ENCODE measurements at places on chromosomes 5 and 9.

DNA sequence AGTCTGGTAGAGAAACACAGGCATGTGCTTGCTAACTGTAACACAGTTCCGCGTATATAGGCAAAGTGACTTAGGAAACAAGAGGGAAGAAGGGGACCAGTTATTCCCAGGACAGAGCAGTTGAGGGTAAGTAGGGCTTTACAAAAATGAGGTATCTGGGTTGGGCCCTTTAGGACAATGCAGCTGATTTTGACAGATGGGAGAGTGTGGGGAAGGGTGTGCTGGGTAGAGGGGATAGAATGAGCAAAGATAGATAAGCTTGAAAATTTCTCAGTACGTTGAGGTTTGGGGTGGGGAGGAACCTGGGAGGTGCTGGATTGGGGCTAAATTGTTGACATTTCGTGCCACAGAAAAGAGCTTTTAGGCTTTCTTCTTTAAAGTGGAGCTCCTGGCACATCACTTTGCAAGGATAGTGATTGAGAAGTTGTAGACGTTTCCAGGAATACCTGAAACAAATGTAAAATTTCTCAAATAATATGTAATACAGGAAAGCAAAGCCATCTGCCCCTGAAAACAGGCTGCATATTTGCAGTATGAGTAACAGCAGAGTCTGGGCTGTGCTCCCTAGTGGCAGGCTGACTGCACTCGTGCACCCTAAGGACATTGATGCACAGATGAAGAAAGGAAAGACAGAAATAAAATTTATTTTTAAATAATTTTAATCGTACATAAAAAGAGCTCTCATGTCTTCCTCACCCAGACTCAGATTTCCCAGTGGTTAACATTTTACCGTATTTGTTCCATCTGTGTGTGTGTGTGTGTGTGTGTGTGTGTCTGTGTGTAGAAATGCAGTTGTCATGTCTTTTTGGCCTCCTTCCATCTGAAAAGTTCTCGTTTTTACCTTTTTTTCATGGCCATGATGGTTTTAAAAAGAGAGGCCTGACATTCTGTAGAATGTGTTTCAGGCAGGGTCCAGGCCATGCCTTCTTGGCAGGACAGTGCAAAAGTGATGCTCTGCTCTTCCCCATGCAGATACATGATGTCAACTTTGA, 144.9 kb upstream of the DMRT1 start:
- DNase-seq = no peak

- DNase-seq = no peak
These were observed 44.8 kb downstream of the ANXA2R start for GRCh38 chr5:42995360-42995751.

GRCh38 chr9:19119246-19119645, 8.0 kb downstream of the PLIN2 start:
- DNase-seq = peak; percentile 81

DNA sequence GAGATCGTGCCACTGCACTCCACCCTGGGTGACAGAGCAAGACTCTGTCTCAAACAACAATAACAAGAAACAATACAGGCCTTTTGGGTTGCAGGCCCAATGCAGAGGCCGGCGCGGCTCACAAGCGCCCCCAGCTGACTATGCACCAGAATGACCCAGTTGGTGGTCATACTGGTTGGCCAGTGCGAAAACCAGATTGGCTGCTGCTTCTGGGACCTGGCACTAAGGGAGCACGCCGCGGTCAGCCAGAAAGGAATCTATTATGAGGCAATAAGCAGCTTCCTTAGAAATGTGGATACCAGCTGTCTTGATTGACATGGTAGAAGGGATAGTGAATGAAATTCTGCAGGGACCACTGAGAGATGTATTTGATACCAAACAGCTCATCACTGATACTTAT, 35.0 kb downstream of the RANBP17 start:
- DNase-seq = no peak

GRCh38 chr9:91419222-91420191, 4.1 kb downstream of the NFIL3 start:
- peak; percentile 97 for DNase-seq

DNA sequence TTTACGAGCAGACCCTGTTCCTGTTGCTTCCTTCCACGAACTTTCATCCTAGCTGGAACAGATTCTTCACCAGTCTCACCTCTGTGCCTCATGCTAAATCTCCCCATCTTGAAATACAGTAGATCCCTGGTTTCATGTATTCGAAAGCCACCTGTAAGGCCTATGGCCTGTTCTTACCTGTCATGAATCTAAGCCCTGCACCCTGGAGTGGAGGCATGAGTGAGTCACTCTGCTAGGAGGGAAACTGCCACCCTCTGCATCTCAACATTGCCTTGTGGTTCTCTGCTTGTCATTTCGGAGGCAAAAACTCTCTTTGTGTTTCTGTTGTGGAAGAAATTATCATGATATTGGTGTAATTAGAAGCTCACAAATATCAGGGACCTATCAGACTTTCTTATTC, 320.0 kb downstream of the ENC1 start:
- no peak for DNase-seq

DNA sequence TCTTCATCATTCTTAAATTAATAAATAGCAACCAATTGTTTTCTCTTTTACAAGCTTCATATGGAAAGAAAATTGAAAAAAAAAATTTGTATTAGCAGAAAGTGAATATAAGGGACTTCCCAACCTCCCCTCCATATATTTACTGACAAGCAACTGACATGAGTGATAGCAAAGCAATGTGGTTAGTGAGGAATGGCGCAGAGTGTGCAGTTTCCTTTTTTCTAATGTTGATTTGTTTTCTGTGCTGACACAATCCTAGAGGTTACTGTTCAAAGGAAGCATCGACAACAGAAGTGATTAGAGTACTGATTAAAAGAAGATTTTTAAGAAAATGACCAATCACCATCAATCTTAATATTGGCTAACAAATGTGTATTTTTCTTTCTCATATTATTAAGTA, 1.7 kb upstream of the PTGER4 start:
- peak; percentile 67 for DNase-seq

DNA sequence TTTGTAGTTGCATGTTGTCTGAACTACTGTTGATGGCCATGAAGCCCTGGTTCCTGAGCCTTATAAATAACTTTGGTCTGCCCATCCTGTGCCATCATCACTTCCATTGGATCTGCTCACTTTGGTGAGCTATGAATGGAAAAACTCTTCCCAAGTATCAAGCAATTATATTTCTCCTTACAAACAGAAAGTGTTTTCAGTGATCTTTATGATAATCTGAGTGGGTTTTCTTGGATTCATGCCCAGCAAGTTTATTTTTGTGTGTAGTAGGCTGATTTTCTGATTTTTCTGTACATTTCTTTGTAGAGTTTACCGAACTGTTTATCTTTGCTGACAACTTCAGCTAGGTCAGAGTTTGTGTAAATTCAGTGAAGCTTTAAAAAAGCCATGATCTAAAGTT, 31.0 kb downstream of the CAMK4 start:
- DNase-seq = no peak

- peak; percentile 78 for DNase-seq
These were observed 17.1 kb downstream of the DELE1 start for GRCh38 chr5:141940695-141941271.

GRCh38 chr9:84107081-84107480, 126.5 kb downstream of the RMI1 start:
- DNase-seq = no peak

- no peak for DNase-seq
These were observed 425.9 kb downstream of the SPOCK1 start for GRCh38 chr5:137073189-137073588.

- no peak for DNase-seq
These were observed 384.6 kb downstream of the SPOCK1 start for GRCh38 chr5:137114529-137114928.

- peak; percentile 85 for DNase-seq
These were observed 2.4 kb downstream of the SMARCA2 start for GRCh38 chr9:2017331-2018161.

GRCh38 chr9:17349831-17350230, 215.0 kb downstream of the CNTLN start:
- no peak for DNase-seq

- DNase-seq = peak; percentile 88
These were observed 24.0 kb downstream of the LIX1 start for GRCh38 chr5:97118261-97119006.

DNA sequence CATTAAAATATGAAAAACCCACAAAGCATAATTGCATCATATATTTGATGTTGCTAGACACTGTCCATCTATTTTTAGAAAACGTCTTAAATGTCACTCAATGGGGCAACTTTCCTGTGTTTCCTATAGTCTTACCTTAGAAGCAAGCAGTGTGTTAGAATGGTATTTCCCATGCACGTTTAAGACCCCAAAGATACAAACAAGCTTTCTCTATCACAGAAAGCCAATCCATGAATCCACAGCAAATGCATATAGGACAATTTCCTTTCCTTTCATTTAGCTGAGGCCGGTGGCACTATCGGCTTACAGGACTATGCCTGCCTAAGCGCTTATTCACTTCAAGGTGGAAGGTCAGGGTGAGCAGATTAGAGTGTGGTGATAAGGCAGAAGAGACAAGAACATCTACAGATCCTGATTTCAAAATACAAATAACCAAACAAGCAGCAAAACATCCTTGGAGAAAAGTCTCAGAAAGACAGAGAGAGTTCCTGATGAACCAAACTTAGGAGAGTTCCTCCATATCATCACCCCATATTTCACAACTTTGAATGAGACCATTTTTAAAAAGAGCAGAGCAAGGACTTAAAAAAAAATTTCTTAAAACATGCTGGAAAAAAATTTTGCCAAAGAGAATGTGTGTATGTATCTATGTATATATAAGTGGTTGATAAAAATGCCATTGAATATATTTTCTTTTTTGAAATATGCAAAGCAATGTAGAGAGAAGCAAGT, 57.2 kb downstream of the MEF2C start:
- peak; percentile 78 for DNase-seq

GRCh38 chr5:130496215-130496614, 592.0 kb downstream of the CHSY3 start:
- DNase-seq = no peak

DNA sequence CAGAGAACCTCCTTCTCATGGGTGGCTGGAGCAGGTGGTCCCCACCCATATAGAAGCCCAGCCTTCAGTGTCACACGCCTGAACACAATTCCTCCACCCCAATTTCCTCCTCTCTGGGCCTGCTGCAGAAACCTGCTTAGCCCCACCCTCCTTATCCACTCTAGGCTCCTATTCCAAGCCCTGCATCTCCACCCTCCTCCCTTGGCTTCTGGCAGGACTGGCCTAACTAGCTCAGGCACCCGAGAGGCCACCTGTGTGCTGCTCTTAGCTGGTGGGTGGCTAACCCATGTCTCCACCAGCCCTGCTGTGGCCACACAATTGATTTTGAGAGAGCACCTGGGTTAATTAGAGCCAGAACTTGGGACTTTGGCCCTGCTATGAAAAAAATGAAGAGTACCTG, 77.3 kb upstream of the ATP10B start:
- no peak for DNase-seq

DNA sequence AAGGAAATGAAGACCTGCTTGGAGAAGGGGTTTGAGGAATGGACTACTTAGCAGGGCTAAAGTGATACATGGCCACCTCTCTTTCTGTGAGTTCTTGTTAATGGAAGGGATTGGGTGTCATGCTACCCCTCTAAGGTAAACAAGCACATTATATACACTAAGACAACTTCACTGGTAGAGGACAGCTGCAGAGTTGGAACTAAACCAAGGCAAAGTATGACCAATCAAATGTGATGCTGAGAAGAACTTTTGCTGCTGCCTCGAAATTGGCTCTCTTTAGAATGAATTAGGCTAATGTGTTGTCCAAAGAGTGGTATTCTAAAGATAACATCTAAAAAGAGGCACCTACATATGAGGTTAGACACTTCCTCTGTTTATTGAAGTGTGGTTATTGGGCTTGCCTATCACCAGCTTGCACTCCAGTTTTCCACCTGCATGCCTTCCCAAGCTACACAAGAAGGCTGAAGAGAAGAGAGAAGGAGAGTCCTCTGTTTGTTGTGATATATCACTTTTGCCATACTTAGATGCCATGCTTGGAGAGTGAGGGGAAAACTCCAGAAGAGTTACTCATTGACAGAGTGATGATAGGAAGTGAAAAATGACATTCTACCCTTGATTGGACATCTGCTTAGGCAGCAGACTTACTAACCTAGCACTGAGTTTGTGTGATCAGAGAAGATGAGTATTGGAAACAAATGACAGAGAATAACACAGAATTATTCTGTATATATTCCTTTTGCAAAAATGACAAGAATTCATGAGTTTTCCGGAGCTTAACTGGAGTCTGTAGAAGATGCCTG, 536.1 kb downstream of the ZNF608 start:
- no peak for DNase-seq

Data from MV-4-11 (cell line).